Sigmoid colon (tissue), 7 donors: ENCODE measurements at places on chromosomes 16 and 17.

GRCh38 chr17:81837641-81838040 is 2.8 kb upstream of the PPP1R27 start:
- DNase-seq = no peak

DNA sequence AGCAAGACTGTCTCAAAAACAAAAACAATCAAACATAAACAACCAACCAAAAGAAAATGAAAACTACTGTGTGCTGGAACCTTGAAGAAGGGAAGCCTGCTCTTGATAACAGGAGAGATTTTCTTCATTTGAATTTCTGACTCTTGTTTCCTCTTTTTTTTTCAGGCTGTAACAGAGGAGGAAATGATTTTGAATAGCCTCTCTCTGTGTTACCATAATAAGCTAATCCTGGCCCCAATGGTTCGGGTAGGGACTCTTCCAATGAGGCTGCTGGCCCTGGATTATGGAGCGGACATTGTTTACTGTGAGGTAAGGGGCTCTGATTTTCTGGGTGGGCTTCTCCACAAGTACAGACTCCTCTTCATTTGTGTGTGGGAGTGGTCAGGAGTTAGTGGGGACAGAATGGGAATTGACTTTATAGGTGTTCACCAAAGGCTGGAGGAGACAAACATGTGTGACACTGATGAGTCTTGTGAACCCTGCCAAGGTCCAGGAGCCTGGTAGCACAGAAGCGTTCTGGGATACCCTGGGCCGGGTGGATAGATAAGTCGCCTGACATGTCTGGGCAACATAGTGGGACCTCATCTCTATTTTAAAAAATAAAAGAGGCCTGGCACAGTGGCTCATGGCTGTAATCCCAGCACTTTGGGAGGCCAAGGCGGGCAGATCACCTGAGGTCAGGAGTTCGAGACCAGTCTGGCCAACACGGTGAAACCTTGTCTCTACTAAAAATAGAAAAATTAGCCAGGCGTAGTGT is 14.9 kb downstream of the DUS2 start:
- peak; percentile 28 for DNase-seq

DNA sequence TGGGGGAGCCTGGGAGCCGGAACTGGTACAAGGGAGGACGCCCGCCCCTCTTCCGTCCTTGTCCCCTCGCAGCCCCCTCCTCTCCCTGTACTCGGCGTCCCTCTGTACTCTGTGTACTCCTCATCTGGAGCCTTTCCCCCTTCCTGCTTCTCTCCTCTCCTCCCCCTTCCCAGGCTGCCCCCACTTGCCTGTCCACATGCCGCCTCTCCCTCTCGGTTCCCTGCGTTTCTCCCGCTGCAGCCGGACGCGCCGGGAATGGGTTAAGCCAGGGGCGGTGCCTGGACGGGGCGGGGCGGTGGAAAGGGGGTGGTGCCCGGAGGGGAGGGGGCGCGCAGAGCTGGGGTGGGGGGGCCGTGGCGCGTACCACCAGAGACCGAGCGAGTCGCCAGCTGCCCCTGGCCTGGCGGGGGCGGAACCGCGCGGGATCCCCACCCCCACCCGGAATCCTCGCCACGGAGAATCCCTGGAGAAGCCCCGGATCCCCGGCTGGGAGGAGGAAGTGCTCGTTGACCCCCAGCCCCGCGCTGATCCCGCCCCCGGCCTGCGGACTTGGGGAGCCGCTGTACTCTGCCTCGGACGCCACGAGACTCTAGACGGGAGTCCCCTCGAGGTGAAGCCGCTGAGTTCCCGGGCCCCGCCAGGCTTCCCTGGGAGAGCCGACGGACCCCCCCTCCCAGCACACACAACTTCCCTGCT is 22.6 kb downstream of the GJD3 start:
- peak; percentile 92 for DNase-seq

GRCh38 chr17:12990041-12990808 is 27.6 kb downstream of the ELAC2 start:
- DNase-seq = no peak
